ENCODE measurements at places on chromosomes 1 and 21.
A peak's percentile ranks its signal among the peaks of the same experiment; 100 is the strongest.

GRCh38 chr1:156623946-156624813 is 5.0 kb downstream of the HAPLN2 start:
- no peak for DNase-seq

DNA sequence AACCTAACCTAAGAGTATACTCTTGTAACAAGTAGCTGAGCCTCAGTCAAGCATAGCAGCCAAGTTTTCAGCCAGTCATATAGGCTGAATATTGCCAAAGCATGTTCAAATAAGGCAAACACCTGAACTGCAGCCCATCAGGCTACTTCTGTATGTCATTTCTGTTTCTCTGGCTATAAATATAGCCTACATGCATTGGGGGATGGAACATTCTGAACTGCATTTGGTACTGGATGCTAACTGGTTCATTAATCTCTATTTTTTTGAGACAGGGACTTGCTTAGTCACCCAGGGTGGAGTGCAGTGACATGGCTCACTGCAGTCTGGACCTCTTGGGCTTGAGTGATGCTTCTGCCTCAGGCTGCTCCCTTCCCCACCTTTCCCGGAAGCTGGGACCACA is 37.3 kb downstream of the MAST2 start:
- no peak for DNase-seq

- peak; percentile 15 for DNase-seq
These were observed 56.6 kb downstream of the AGPAT3 start for GRCh38 chr21:43921571-43921978.

GRCh38 chr1:2530513-2531361 is 674 bp upstream of the HES5 start:
- DNase-seq: no peak

DNA sequence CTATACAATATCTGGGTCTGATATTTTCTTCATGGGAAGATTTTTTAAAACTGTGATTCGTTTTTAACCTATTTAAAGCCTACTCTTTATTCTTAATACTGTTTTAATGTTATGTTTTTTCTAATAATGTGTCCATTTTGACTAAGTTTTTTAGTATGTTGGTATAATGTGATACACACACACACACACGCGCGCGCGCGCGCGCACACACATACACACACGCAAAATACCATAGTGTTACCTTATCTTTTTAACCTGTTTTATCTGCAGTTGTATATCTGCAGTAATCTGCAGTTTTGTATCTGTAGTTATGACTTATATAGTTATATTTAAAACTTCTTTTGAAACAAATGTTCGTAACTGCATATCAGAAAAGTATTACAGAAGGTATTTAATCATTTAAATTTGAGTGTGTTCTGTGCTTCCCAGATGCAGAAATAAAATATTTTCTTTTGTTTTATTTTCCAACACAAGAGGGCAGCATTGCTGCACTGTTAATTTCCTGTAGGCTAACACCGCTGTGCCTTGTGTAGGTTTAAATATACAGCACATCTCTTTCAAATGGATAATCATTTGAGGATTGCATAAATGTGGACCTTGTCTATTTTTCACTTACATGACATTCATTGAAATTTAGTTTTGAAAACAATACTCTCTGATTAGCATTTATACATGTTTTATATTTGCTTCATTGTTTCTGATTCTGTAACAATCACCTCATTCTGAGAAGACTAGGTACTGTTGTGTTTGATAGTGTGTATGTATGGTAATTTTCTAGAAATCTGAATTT is 166.1 kb downstream of the PDE4B start:
- DNase-seq: peak; percentile 8

DNA sequence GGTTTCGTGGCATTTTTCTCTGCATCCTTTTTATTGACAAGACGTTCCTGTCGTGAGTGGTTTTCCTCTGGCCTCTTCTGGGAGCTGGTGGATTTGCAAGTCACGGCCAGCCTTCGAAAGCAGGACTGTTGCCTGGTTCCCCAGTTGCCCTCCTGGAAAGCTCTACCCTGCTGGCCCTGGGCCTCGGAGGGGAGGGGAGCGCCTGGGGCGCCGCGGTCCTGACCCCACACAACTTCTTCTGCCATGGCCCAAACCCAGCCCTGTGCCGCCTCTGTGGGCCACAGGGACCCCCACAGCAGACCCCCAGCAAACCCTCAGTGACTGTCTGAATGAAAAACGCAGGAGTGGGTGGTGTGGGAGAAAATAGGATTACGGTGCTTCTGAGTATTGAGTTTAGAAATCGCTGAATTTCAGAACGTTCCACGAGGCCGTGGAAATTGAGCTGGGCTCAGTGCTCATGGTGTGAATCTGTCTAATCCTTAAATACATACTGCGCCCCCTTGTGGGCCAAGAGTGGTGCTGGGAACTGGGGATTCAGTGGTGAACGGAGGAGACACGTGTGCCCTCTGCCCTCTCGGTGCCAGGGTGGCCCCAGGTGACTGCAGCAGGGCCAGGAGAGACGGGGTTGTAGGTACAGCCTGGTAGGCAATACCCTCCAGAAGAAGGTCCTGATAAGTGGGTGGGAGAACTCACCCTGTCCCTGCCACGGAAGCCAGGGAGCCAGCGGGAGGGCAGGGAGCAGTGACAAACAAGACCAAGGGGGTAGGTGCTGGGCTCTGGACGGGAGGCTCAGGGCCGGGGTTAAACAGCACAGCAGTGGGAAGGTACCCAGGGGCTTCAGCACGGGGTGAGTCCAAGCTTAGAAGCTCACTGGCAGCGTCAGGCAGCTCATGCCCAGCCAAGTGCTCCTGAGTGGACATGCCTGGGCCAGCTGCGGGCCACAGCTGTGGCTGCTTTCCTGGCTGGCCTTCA is 101.2 kb upstream of the COL6A1 start:
- peak; percentile 49 for DNase-seq

Data from stimulated activated CD8-positive, alpha-beta memory T cell treated with anti-CD3 and anti-CD28 coated beads, Interleukin-12 subunit alpha, Interleukin-12 subunit beta, amount 100 ng/mL, for 1 hour (primary cell).